ENCODE measurements at places on chromosomes 1 and 21.

DNA sequence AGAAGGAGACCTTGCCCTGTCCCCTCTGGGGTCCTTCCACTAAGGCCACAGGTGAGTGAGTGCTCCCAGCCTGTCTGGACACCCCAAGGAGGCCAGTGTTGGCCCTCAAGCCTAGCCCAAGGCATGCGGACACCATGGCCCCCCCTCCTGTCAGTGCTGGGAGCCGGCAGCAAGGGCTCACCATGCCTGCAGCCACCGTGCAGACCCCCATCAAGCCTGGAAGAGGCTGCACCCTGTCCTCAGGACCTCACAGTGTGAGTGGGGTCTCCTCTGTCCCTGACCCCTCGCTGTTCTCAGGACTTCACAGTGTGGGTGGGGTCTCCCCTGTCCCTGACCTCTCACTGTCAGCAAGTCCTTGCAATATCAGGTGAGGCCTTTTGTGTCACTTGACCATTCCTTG lies 33.2 kb upstream of the PRSS38 start:
- no peak for DNase-seq

DNA sequence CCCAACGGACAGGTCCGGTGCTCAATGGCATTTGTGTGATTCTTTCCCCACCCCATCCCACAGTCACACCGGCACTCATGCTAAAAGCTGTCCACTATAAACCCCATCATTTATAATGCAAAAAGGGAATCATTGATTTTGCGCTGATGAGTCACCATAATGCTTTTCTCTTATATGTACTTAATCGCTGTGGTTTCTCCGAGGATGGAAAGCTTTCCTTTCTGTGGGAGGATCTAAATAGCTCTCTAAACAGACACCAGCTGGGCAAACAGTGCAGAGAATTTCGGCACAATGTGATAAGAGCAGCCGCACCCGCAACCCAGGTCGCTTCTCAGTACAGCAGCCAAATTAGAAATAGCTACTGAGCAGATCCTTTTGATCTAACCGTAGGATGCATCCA lies 85.6 kb downstream of the SETD4 start:
- no peak for DNase-seq

GRCh38 chr1:29853716-29854330 lies 617.5 kb downstream of the PTPRU start:
- no peak for DNase-seq

- no peak for DNase-seq
These were observed 139.9 kb upstream of the IGSF21 start for GRCh38 chr1:17967623-17968255.

DNA sequence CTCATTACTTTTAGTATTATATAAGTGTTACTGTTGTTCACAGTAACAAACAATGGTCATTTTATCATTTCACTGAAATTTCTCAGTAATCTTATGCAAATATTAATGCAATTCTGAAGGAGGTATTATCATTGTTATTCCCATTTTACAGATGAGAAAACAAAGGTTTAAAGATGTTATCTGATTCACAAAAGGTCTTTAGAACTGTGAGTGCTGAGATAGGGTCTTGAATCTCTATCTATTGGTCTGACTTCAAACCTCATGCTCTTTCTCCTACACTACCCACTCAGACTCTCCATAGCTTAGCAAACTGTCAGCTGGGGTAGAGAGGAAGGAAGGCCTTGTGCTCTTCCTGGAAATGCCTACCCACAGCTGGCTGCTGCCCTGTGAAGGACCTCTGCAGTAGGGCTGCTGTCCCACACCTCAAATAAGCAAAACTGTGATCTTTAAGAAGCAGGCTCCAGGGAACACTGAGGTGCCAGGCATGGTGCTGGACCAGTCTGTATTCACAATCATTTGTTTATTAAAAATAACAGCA lies 6.2 kb upstream of the OSCP1 start:
- DNase-seq: no peak

DNA sequence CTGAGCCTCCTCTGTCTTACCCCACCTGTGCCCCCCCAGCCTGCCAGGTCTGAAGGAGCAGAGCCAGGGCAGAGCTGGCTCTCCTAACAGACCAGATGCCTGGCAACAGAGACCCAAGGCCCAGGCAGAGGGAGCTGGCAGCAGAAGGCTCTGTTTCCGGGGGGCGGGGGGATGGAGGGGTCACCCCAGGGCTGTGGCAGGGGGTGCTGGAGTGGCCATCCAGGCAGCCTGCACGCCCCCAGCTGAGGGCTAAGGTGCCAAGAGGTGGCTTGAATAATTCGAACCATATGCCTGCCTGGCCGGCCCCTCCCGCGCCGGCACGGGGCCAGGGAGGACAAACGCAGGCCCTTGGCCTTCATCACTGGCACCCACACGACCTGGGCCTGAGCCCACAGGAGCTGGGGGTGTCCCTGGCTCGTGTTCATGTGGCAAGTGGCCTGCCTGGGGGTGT lies 16.0 kb upstream of the PLEKHG5 start:
- DNase-seq: no peak

DNA sequence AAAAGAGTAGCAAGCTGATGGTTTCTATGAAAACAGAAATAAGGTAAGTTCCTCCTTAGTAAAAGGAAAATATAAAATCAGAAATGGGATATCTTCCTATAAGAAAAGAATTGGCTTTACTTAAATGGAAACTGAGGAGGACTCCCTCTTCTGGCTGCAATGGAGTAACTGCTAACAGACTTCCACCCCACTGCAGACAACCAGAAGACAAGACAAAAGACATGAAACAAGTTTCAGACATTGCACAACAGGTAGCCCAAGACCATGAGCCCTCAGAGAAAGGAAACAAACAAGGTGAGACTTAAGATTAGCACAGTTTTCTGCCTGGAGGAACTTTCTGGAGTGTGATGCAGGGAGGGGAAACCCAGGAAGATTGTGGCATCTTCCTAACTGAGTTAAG lies 17.0 kb upstream of the OLFML2B start:
- no peak for DNase-seq

DNA sequence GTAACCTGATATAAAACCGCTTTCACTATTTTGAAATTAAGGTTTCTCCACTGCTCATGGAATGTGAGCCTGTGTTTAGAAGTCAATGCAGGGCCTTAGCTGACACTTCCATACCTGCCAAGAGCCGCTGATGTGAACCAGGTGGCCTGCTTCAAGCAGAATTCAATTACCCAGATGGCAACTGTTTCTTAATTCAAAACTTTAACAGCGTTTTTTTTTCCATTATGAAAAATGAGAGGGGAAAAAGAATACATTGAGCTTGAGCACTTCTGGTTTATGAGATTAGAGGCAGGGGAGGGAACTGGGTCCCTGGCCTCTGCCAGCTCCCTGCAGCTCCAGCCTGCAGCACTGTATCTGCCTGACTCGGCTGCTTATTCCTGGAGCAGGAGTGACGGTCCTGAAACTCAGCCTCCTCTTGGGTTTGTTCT lies 7.7 kb upstream of the ATP1A1 start:
- no peak for DNase-seq

DNA sequence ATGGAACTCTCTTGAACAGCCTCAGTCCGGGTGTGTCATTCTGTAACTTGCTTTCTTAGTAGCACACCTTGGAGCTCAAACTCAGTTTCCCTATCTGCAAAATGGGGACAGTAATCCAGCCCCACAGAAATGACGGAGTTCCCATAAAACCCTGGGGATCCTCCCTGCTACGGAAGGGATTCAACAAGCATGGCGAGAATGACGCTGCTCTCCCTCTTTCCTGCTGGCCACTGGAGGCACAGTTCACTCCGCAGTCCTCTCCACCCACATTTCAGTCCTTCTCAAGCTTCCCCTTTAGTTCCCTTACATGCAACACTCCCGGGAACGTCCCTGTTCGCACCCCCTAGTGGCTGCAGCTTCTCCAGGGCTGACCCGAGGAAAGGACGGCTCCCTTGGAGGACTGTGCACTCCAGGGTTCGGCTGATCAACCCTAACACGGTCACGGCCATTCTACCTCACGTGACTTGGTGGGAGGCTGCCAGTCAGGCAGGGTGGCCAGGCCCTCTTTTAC lies 20.6 kb downstream of the RUNX3 start:
- DNase-seq: no peak

DNA sequence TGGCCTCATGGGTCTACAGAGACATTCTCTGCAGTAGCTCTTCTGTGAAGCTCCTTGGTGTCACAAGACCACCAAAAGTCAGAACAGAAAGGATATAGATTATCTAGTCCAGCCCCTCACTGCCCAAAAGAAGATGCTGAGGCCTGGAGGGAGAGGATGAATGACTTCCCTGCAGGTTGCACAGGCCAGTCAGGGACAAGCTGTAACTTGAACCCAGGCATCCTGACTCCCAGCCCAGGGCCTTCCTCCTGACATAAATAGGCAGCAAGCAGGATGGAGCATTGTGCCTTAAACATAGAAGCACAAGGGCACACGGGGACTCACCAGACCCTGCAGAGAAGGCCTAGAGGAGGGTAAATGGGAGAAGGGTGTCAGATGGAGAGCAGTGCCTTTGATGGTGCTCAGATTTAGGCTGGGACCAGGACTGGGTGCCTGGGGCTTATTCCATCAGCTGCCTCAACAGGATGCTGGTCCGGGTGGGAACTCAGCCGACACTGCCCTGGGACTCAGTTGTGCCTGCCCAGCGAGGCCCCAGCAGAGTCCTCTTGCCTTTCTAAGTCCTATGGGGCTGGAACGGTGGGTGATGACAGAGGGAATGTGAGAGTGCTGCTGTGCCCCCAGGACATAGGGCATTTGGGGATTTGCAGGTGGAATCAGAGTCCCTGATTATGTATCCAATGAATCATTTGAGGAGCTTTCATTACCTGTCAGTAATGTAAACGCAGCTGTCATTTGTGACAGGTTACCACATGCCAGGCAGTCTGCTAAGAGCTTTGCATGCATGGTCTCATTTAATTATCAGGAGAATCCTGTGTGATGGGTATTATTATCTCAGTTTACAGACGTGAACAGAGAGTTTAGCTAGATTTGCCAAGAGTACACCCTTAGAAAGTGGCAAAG lies 13.2 kb downstream of the S100A7A start:
- no peak for DNase-seq

GRCh38 chr1:160541622-160542302 lies 18.7 kb upstream of the SLAMF6 start:
- no peak for DNase-seq

- no peak for DNase-seq
These were observed 86.7 kb downstream of the GALNT2 start for GRCh38 chr1:230153641-230154296.

- DNase-seq: no peak
These were observed 12.8 kb downstream of the GRIK3 start for GRCh38 chr1:37021502-37021901.

DNA sequence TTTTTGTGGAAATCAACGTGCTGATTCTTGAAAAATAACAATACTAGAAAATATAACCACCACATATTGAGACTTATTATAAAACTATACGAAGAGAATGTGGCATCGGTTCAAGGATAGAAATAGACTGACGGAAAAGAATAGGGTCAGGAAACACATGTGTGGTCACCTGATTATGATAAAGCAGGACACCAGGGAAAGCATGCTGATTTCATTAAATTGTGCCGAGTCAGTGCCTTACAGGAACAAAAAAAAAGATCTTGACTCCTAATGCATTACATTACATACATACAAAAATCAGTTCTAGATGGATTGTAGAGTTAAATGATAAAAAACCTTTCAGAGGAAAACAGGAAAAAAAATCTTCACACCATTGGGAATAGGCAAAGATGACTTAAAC lies 43.5 kb upstream of the SERPINC1 start:
- no peak for DNase-seq

- no peak for DNase-seq
These were observed 95.2 kb downstream of the ITPKB start for GRCh38 chr1:226643611-226644540.

DNA sequence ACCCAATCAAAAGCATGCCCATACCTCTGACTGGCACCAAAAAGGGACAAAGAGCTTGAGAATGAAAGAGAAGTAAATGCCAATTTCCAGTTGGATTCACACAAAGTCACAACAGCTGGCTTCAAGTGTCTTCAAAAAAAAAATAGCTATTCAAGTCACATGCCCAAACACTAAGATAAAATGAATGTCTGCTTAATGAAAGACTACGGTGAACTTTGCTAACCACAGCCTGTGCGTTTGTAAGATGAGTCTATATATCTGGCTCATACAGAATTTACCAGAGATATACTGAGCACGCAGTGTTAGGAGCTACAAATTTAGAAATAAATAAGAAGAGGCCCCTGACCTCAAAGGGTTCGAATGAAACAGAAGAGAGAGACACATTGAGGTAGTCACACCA lies 73.2 kb downstream of the DAB1 start:
- no peak for DNase-seq

GRCh38 chr21:34986561-34987500 lies 62.3 kb downstream of the RUNX1 start:
- DNase-seq: peak; percentile 65

- no peak for DNase-seq
These were observed 32.4 kb downstream of the STYXL2 start for GRCh38 chr1:167126317-167126716.

DNA sequence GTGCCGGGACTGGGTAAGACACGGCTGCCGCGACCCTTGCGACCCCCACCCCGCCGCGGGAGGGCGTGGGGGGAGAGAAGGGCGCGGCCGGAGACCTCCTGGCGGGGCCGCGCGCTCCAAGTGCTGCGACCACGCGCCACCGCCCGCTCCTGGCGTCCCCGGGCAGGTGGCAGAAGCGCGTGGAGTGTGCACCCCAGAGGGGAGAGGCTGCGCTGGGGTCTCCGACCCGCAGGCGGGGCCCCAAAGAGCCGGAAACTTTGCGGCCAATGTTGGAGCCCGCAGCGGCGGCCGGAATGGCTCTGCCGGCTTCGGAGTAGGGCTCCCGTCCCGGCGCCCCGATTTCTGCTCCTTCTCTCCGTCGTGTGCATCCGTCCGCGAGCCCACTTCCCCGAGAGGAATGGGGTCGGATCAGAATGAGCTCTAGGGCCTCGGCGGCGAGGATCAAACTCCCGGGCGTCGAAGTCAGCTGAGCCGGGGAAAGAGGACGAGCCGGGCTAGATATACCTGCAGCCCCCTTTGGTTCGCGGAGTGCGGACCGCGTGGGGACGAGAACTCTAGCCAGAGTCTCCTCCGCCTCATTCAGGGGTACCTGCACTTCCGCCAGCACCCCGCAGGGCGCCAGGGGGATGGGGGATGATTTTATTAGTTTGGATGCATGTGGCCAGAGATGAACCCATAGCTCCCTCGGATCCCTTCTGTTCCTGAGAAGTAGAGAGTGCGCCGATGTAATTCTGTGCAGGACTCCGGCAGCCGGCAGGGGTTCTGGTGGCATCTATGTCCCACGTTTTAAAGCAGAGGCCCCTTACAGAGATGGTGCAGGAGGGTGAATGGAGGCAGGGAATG lies 751 bp downstream of the STUM start:
- DNase-seq: no peak

GRCh38 chr1:37932759-37933158 lies 14.1 kb downstream of the INPP5B start:
- DNase-seq: no peak

- DNase-seq: no peak
These were observed 141.8 kb downstream of the ZZZ3 start for GRCh38 chr1:77540501-77541161.

All from stimulated activated CD4-positive, alpha-beta T cell treated with anti-CD3 and anti-CD28 coated beads, TNF-alpha, amount 100 ng/mL, for 48 hours (primary cell).